ENCODE measurements at places on chromosomes 11 and 22.

DNA sequence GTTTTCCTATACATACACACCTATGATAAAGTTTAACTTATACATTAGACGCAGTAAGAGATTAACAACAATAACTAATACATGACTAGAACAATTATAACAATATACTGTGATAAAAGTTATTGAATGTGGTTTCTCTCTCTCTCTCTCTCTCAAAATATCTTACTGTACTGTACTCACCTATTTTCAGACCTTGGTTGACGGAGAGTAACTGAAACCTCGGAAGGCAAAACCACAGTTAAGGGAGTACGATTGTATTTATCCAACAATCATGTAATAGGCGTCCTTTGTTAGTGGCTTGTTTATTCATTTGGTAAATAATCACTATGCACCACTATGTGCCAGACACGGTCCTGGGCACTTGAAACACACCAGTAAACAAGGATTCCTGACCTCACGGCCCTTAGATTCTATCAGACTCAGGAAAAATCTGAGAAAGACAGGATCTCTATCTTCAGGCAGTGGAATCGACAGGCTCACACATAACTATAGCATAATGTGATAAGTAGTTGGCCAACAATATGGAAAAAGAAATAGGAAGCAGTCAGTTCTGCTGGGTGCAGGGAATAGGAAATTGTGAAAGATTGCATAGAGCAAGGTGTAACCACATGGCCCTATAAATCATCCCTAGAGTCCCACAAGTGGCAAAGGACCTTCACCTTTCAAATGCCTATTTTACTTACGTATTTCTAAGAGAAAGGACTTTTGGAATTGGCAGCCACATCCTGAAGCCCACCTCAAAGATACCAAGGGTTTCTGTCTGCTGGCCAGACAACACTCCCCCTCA, 12.0 kb downstream of the ETS1 start:
- DNase-seq = no peak

GRCh38 chr22:32058656-32059260, 15.7 kb downstream of the SLC5A1 start:
- DNase-seq = no peak

GRCh38 chr11:134266440-134266839, 9.7 kb upstream of the GLB1L3 start:
- no peak for DNase-seq

DNA sequence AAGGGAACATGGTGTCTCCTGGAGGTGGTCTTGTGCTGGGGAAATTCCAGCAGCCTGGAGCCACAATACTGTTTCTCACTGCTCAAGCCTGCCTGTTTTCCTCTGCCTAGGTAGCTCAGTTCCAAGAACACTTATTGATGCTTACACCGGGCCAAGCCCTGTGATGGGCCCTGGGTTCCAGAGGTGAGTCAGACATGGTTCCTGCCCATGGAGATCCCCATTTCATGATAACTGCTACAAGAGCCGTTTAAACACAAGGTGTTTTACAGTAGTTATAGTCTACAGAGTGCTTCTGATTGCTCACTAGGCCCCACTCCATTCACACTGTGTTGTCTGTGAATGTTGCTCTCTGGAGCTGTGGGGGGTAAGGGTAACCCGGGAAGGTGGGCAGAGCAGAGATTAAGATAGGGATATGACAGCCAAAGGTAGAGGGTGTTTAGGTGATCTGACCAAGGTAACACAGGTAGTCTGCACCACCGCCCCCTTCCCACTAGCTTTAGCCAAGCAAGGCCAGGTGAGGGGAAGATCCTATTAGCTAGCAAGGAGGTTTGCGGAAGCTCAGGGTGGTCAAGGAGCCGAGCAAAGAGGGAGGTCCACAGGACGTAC, 696 bp upstream of the MICAL2 start:
- DNase-seq = no peak

DNA sequence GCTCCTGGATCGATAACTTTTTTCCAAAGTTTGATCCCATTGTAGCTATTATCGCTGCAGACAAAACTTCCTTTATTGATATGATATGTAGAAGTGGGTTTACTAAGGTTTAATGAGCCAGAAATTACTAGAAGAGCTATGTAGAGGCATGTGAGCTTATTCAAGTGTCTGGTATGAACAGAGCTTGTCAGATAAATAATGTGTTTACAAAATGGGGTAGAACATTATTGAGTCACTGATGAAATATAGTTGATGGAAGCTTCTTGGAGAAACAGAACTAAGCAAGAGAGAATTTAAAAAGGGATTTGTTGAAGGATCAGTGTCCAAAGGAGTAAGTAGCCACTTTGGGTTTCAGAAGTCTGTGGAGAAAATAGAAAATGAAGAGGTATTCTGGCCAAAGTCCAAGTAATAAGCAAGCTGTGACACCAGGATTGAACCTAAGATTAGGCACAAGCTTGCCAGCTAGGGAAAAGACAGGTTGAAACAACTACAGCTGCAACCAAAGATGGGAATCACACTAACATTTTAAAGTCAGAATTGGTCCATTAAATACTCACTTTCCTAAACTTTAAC, 104.3 kb downstream of the MAML2 start:
- no peak for DNase-seq

DNA sequence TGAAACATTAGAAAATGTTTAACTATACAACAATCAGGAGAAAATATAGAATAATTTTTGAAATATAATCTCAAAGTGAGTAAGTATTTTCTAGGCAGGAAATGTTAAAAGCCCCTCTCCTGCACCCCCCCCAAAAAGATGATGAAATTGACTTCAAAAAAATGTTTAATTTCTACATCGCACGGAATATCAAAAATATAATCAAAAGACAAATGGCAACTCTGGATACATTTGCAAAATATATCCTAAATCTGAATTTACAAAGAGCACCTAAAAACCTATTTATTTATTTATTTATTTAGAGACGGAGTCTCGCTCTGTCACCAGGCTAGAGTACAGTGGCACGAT, 36.9 kb downstream of the OR4D9 start:
- no peak for DNase-seq

- DNase-seq = no peak
Measured at GRCh38 chr11:90243534-90243933, 20.7 kb upstream of the CHORDC1 start.

- DNase-seq = peak; percentile 44
Measured at GRCh38 chr11:67384851-67385366, 6.9 kb upstream of the RAD9A start.

DNA sequence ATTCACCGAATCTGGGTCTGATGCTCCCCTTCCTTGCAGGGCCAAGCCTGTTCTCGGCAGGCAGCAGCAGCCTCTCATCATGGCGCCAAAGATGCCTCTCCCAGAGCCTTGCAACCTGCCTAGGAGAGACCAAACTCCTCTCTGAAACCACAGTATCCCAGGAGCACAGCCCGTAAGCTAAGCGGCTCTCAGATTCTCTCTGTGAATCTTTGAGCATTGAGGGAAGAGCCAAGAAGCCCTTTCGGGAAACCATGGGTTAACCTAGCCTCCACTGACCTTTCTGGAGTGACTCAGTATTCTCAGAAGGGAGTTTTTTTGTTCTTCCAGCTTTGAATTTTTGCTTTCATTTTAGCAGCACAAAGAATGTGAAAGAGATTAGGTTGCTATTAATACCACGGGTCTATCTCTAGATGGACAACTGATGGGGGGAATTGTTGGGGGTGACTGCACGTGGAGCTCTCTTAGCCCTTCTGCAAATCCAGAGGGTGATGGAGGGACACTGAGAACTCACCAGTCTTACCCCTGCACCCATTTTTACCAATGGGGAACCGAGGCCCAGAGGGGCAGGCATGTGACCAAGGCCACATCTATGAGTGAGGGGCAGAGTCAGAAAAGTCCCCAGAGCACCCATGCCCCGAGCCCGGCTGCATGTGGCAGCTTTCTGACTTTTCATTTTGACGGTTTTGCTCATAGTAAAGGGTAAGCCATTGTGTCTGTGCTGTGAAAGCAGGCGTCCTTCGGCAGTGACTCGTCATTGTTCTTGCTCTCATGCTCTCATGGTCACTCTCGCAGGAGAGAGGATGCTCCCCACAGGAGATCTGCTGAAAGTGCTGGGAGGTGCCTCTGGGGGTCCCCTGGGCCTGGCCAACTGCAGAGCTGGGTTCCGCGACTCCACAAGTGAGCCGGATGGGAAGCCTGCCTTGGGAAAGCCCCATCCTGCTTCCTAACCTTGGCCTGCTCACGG, 36.0 kb downstream of the IRAG1 start:
- DNase-seq = no peak

DNA sequence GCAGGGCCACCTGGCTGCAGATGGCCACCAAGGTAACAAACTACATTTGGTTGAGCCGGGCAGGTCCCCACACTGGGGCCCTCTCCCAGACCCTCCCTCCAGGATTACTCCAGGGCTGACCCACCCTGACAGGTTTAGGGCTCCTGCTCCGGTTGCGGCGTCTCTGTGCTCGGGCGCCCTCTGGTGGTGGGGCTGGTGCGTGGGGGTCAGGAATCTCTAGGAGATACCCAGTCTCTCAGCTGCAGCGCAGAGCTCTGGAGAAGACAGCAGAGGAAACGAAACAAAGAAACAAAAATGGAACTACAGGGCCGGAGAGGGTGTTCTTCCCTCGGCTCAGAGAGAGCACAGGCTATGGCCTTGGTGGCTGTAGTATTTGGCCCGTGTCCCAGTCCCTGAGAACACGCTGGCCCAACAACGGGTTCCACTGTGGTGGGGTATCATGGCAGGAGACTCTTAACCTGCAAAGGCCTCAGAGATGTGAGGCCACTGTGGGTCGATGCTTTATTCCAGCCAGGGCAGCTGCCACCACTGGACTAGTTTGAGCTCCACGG, 2.4 kb downstream of the C11orf96 start:
- DNase-seq = no peak

GRCh38 chr11:62705413-62705812, 1.8 kb downstream of the BSCL2 start:
- DNase-seq = no peak

GRCh38 chr22:26904483-26904882, 247.1 kb downstream of the MIAT start:
- no peak for DNase-seq

DNA sequence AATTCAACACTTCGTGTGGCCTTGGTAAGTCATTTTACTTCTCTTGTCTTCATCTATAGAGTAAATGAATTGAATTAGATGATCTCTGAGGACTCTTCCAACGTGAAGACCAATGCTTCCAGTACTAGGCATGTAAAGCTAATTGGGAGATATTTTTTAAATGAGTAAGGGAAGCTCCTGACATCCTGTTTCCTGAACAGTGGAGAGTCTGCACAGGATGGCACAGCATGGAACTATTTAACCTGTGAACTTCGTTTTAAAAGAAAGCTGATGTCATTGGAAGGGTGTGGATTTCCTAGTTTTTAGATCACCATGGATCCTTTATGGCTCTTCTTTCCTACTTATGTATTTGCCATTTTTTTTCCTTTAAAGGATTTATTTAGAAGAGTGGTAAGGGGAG, 48.4 kb upstream of the HSD17B12 start:
- DNase-seq = no peak

GRCh38 chr22:38033522-38034277, 23.5 kb upstream of the PICK1 start:
- peak; percentile 85 for DNase-seq

DNA sequence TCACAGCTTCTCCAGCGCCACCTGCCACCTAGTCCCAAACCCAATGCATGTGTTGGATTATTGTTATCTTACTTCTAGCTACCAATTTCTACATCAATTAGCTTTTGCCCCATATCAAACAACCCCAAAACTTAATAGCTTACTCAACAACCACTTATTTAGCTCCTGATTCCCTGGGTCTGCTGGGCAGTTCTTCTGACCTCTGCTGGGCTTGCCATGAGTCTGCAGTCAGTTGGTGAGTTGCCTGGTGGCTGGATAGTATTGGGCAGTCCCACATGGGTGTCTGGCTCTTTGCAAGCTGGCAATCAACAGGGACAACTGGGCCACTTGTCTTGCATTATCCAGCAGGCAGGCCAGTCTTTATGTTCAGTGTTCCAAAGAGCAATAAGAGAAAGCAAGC, 13.6 kb upstream of the MS4A15 start:
- no peak for DNase-seq

DNA sequence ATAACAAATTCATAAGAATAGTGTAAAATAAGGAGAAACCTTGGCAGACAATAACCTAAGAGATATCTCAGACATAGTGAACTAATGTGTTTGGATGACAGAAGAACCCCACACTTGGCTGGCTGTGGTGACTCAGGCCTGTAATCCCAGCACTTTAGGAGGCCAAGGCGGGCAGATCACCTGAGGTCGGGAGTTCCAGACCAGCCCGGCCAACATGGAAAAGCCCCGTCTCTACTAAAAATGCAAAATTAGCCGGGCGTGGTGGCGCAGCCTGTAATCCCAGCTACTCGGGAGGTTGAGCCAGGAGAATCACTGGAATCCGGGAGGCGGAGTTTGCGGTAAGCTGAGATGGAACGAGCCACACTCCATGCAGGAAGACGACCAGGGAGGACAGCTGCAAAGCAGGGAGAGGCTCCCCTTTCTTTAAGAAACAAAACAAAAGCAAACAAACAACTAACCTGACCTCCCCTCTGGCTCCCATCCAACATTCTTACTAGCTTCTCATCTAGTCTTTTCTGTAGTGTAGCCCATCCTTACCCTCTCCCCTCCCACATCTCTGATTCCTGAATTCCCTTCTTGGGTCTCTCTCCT, 84.2 kb downstream of the ZNF280B start:
- DNase-seq = no peak

DNA sequence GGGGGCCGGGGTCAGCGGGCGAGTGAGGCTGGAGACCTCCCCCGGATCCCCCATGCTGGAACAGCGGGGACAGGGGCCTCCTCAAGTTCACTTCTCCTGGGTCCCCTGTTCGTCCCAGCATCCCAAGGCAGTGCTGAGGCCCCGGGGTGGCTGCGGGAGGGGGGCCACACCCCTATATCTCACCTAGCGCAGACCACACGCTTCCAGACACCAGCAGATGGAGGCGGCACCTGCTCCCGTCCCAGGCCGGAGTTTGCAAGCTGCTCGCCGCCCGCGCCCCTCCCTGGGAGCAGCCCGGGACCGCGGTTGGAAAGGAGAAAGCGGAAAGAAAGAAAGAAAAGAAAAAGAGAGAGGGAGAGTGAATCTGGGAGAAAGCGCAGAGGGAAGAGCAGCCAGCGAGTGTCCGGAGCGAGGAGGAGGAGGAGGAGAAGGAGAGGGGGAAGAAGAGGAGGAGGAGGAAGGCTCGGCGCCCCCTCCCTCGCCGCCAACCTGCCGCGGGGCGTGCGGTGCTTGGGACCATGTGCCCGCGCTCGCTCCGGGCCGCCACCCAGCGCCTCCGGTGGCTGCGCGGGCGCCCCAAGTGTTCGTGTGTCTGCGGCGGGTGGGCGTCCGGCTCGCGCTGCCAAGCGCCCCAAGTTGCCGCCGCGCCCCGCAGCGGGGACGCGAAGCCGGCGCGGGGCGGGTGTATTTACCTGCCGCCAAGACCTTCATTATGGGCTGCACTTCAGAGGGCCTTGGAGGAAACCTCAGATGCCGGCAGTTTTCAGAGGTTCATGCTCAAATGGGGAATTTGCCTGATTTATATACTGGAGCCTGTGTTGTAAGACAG, at the start of gene LIF:
Gene LIF (minus strand): TSS at position 775 of the 829 bp plus-strand sequence. CDS start 64 bp downstream, at position 711.
- DNase-seq = no peak

- no peak for DNase-seq
Measured at GRCh38 chr22:21010426-21011113, 4.4 kb upstream of the P2RX6 start.

All from caudate nucleus (tissue), 63 donors.